A549 treated with ZK216348 at 1 μM for 4 hours (cell line): ENCODE measurements at places on chromosomes 1 and 21. TPM values are rescaled to one million over a fixed set of nuclear protein-coding genes. Genes with fewer than 3 reads are reported as not detected.

RAB3B gene
- total RNA-seq, result 5.2 to 10.4 TPM (median 6.8 TPM) in 5 replicates

DVL1 gene
- total RNA-seq, result 31.3 to 89.3 TPM (median 77.1 TPM) in 5 replicates

PTGS2 gene
- 4.2 to 8.3 TPM (median 6.7 TPM) in 5 replicates for total RNA-seq

CLEC20A gene
- total RNA-seq, result not detected in 5 replicates

OR6N2 gene
- total RNA-seq, result not detected in 5 replicates

SELENBP1 gene
- 5.1 to 7.6 TPM (median 6.9 TPM) in 5 replicates for total RNA-seq

PTPN22 gene
- total RNA-seq, result not detected in 5 replicates
